ENCODE measurements at places on chromosomes 6 and 20. TPM values are rescaled to one million over a fixed set of nuclear protein-coding genes. Genes with fewer than 3 reads are reported as not detected.

The PPP1R16B gene
- total RNA-seq = 80.4 TPM

The TMEM244 gene
- total RNA-seq = not detected

The ADGRF5 gene
- total RNA-seq = not detected

The DNMT3B gene
- total RNA-seq = 0.84 TPM

The ARG1 gene
- not detected for total RNA-seq

The HELZ2 gene
- total RNA-seq = 28.8 TPM

The IL17A gene
- 0.14 TPM for total RNA-seq

The KHDC1L gene
- not detected for total RNA-seq

The THBS2 gene
- total RNA-seq = not detected

The AGER gene
- 21.6 TPM for total RNA-seq

The GSTA3 gene
- not detected for total RNA-seq

The UBE2V1 gene
- 152 TPM for total RNA-seq

The FAM209B gene
- total RNA-seq = 0.88 TPM

The ABCF1 gene
- 84.7 TPM for total RNA-seq

The UNC93A gene
- total RNA-seq = not detected

The RIPOR2 gene
- 63.9 TPM for total RNA-seq

The PLCG1 gene
- total RNA-seq = 348 TPM

The ADGRB3 gene
- total RNA-seq = not detected

The NNAT gene
- 2.1 TPM for total RNA-seq

The MMP24 gene
- not detected for total RNA-seq

The MPIG6B gene
- not detected for total RNA-seq

The HSPA12B gene
- total RNA-seq = not detected

The MYLIP gene
- total RNA-seq = 10.9 TPM

The CLVS2 gene
- not detected for total RNA-seq

The MDFI gene
- total RNA-seq = not detected

The TSHZ2 gene
- 91.0 TPM for total RNA-seq

The FAM229B gene
- 6.3 TPM for total RNA-seq

The OPN5 gene
- not detected for total RNA-seq

The BAK1 gene
- total RNA-seq = 43.8 TPM

The DSP gene
- total RNA-seq = not detected

The BPIFA1 gene
- not detected for total RNA-seq
